ENCODE measurements at places on chromosomes 2 and 18. TPM values are rescaled to one million over a fixed set of nuclear protein-coding genes. Genes with fewer than 3 reads are reported as not detected.
A peak's percentile ranks its signal among the peaks of the same experiment; 100 is the strongest.

Gene CFC1
- 0.23 TPM for polyA plus RNA-seq

GRCh38 chr2:118643294-118643693 lies 204.2 kb downstream of the EN1 start:
- DNase-seq: no peak

DNA sequence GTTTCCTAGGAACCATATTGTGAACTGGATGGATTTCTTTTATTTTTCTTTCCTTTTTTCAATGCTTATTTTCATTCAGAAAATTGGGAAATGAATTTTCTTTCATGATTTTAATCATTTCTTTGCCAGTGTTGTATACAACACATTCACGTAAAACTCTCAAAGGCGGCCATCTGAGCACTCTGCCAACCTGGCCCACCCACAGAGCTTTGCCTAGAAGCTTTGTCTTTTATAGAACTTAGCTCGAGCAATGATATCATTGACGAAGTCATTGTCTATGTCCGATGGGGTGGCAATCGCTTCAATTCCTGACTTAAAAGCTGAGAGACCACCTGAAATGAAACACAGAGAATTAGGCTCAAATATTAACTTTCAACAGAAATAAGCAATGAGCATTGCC lies 13.3 kb downstream of the LYG2 start:
- DNase-seq: no peak

Gene SCRN3
- polyA plus RNA-seq: 14.6 TPM

Gene PRKAG3
- polyA plus RNA-seq: 0.03 TPM

GRCh38 chr2:112175333-112175732 lies 37.1 kb downstream of the FBLN7 start:
- DNase-seq: no peak

- no peak for DNase-seq
Observed at GRCh38 chr2:57205241-57205640, 841.4 kb upstream of the VRK2 start.

Gene EDAR
- polyA plus RNA-seq: not detected

GRCh38 chr2:197190100-197190432 lies 120.5 kb downstream of the ANKRD44 start:
- DNase-seq: no peak

DNA sequence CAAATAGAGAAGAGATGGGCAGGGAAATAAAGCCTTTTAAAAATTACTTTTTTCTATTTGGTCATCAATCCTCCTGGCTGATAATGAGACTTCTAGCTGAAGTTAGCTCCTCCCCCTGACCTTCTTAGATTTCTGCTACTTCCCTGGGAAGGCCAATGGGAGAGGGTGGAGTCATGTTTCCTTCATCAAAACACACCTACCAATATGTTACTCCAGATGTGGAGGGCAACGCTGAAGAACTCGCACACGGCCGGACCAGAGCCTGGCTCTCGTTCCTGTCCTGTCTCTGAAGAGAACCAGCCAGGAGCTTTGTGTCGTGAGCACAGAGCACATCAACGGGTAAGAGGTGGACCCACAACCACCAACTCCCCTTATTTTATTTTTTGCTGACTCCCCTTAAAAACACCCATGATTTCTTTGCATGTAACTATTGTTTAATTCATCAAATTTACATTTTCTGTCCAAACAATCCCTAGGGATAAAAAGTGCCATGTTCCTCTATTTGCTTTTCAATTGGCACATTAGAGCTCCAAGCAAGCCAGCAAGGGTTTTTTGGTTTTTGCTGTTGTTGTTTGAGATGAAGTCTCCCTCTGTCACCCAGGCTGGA lies 94.9 kb downstream of the ADD2 start:
- no peak for DNase-seq

Gene MBD5
- polyA plus RNA-seq: 3.4 TPM

Gene STPG4
- not detected for polyA plus RNA-seq

- peak; percentile 67 for DNase-seq
Observed at GRCh38 chr2:237923481-237924163, 43.2 kb upstream of the UBE2F start.

DNA sequence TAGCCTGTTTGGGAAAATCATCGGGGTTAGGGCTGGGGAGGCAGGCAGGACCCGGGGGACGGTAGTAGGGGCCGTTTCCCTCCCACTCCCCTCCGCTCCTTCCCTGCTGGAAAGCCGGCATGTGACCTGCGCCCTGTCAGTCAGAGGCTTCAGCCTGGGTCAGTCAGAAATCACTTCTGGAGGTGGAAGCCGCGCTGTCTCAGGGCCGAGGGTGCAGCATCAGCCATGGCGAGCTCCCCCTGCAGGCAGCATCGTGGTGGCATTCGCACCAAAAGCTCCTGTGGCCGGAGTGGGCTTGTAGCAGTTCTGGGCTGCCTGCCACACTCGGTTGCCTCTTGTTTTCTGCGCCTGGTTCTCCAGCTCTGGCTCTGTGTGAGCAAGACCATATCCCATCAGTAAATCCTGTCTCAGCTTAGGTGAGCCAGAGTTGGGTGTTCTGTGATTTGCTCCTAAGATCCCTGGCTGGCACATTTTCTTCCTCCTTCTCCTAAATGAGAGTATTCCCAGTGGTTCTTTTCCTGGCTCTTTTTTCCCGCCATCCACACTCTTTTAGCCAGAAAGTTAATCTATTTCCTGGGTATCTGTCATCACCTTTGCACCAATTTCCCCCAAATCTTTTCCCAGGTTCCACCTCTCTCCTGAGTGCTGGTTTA lies 123.9 kb upstream of the CD302 start:
- peak; percentile 76 for DNase-seq

DNA sequence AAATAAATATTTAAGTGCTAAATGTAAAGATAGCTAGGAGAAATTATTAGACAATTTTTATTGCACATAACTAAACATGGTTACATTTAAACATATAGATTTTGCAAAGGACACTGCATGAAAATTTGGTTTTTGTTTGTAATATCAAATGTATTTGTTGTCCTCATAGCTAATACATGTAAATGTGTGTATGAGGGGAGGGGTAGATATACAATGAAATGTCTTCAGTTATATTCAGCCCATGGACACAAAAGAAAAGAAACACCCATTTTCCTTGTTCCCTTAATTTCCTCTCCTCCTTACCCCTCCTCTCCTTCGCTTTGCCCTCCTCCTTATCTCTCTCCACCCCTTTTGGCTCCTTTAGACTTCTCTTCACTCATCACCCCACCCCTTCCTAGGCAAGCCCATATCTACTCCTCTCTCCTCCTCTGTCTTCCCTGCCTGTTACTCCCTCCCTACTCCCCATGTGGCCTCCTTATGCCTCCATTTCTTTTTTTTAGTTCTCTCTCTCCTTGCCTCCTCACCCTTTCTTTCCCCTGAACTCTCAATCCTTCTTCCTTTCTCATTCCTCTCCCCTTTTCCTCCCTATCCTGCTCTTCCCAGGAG lies 1.4 kb downstream of the COL3A1 start:
- DNase-seq: no peak

Gene ARHGEF33
- polyA plus RNA-seq: 0.15 TPM

- DNase-seq: no peak
Observed at GRCh38 chr18:29225351-29225750, 1048.4 kb upstream of the CDH2 start.

DNA sequence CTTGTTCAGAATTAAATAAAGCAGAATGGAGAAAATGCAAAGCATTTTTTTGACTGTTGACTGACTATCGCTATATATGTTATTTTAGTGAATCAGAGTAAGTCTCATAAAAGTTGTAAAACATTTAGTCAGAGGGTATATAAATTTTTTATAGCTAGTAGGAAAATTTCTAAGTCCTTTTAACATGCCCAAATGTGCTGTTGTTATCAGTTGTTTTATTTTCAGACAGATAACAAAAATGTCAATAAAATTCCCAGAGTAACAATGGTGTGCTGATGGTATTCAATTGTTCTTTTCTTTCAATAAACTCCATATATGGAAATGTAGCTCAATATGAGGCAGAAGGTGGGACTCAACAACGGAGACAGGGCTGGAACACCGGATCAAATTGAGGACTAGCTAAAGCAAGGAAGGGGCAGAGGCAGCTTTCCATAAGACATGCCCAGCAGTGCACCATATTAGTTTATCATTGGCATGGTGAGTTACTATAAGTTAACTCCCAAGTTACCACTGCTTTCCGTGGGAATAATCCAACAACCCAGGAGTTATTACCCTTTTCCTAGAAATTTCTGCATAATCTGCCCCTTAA lies 26.6 kb downstream of the GULP1 start:
- DNase-seq: no peak

DNA sequence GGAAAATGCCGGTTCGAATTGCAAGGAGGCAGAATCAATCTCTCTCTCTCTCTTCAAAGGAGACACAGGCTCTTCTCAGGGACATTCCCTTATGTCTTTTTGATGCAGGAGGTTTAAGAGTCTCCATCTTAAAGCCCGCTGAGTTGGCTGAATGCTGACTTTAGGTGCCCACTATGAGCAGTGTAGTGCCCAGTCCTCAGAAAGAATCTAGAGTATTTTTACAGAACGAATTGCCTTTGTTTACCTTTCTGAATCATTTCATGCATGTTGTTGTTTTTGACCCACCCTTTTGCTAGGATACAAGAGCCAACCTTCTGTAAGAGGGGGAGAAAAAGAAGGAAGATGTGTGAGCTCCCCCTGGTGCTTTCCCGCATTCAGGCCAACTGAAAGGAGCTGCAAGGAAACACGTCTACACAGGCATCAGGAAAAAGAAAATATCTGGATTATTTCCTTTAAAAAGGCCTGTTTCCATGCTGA lies 193.5 kb upstream of the TCF4 start:
- DNase-seq: peak; percentile 63

Gene SLC14A1
- 20.4 TPM for polyA plus RNA-seq

Gene ALPI
- not detected for polyA plus RNA-seq

Gene ICOS
- polyA plus RNA-seq: 0.01 TPM

Gene FZD7
- polyA plus RNA-seq: 6.6 TPM

DNA sequence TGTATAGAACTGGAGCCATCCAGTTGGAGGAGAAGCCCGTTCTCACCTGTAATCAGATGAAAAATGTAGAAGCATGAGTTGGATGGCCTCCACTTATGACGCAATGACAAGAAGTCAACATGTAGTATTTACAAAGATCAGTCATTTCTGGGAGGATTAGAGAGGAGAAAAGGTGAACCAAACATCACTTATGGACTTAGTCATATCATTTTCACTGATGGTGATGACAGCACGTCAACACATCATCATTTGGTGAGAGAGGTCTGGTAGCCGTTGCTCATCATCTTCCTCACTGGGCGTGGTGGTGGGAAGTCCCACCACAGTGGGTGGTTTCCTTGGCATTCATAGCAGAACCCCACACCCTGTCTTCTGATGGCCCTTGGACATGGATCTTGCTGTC lies 264.2 kb upstream of the EPAS1 start:
- DNase-seq: no peak

DNA sequence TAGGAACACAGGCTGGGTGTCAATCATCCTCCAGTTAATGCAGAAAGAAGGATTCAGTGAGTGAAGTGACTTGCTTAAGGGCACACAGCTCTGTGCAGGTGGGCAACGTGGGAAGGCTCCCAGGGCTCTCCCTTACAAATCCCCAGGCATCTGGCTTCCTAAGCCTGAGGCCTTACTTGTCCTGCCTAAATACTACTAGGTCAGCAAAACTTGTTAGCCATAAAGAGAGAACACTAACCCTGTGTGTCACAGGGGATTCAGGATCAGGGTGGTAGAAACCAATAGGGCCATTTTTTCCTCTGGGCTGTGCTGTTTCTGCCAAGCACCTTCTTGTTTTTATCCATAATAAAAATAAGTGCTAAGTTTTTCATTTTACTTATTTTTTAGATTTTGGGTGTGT lies 55.0 kb downstream of the GATA6 start:
- no peak for DNase-seq

DNA sequence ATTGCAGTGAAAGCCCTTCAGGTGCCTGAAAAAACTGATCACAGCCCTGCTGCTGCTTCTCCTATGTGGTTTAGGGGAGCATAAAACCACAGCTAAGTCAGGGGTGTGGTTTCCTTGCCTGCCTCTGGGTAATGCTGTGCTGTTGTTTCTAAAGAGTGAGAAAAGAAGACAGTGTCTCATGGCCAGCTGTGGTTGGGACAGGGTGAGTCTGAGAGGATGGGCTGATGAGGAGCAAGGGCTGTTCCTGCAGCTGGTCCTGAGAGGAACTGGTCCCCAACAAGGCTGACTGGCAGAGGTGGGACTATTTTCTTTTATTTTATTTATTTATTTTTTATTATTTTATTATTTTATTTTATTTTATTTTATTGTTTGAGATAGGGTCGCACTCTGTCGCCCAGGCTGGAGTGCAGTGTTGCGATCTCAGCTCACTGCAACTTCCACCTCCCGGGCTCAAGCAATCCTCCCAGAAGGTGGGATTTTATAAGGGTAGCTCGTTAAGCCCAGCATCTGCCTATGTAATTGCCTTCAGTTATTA lies 236.7 kb downstream of the FHOD3 start:
- no peak for DNase-seq
